Activated naive CD4-positive, alpha-beta T cell treated with anti-CD3 and anti-CD28 coated beads, Interleukin-2, amount 50 U/mL, for 72 hours (primary cell): ENCODE measurements at places on chromosomes 1 and 21.

- no peak for DNase-seq
These were observed 133.8 kb downstream of the CAMTA1 start for GRCh38 chr1:6918925-6919511.

DNA sequence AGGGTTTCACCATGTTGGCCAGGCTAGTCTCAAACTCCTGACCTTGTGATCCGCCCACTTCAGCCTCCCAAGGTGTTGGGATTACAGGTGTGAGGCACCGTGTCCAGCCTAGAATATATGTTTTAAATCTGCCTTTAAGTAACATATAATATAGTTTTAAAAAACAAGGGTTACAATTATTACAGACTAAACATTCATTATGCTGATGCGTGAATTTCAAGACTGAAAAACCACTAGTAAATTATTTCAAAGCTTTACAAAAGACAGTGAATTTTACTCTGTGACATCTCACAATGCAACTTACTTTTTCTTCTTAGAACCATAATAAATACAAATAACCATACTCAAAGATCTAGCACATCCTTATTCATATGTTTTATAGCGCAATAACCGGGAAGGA is 24.7 kb downstream of the ZNF684 start:
- DNase-seq, result no peak

DNA sequence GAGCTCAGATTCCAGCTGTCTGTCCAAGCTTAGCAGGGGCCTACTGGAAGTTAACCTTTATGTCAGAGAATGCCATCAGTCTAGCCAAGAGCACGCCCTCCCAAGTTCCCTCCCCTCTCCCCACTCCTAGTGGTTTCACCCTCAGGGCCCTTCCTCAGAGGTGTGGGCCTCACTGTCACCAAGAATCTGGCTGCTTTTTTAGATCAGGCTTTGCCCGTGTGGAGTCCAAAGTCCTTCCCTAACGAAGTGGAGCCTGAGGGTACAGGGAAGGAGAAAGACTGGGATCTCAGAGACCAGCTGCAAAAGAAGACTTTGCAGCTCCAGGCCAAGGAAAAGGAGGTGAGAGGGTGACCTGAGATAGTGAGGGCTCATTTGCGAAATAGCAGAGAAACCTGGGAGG is 4.1 kb downstream of the C1orf74 start:
- DNase-seq, result no peak

- no peak for DNase-seq
These were observed 114.8 kb upstream of the PAXBP1 start for GRCh38 chr21:32886339-32886738.

GRCh38 chr21:45615145-45615711 is 28.3 kb upstream of the PCBP3 start:
- peak; percentile 76 for DNase-seq

- DNase-seq, result no peak
These were observed 3.6 kb upstream of the PTGS2 start for GRCh38 chr1:186683652-186684410.

- DNase-seq, result no peak
These were observed 35.9 kb upstream of the NEK2 start for GRCh38 chr1:211711315-211711705.

GRCh38 chr1:11881749-11882441 is 23.1 kb upstream of the NPPB start:
- DNase-seq, result no peak

- DNase-seq, result no peak
These were observed 141.0 kb upstream of the NGF start for GRCh38 chr1:115479055-115479482.

- no peak for DNase-seq
These were observed 13.2 kb upstream of the TRAF5 start for GRCh38 chr1:211313392-211313791.

DNA sequence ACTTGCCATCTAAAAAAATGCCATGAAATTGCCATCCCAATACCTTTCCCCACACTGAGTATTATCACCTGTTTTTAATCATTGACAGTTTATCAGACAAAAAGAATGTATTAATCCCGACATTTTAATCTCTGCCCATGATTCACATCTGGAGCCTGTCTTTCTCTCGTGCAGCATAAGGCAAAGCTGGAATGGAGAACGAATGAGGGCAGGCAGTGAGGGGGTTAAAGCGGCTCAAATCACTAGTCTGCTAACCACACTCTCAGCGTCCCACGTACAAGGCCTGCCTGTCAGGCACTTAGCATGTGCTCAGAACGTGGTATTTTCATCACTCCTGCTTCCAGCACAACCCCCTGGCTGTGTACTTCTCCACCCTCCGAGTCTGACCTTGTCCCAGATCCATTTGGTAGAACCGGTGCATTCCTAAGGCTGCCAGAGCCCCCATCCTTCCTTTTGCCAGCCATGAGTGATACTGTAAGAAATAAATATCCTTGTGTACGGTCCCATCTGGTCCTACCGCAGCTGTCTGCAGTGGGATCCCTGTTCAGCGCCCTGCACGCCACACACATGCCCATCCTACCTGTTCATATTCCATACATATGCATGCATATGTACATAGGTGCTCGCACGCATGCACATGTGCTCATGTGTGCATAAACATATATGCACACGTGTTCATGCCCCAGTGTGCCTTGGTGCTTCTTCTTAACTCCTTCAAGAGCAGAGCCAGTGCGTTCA is 34.6 kb upstream of the FHAD1 start:
- DNase-seq, result no peak

DNA sequence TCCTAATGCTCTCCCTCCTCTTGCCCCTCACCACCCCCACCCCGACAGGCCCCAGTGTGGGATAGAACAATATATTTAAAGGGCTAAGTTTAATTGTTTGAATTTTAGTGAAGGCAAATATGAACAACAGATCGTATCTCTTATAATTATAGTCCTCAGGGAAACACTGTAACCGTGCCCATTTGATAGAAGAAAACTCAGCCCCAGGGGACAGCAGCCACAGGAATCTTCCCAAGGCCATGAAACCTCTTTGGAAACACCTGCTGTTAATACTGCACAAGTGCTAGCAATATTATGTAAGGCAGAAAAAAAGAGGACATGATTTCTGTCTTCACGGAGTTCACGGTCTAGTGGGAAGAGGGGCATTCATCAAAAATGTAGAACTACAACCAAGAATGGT is 142.2 kb downstream of the URB2 start:
- no peak for DNase-seq

GRCh38 chr21:42454786-42455185 is 41.2 kb downstream of the RSPH1 start:
- no peak for DNase-seq

DNA sequence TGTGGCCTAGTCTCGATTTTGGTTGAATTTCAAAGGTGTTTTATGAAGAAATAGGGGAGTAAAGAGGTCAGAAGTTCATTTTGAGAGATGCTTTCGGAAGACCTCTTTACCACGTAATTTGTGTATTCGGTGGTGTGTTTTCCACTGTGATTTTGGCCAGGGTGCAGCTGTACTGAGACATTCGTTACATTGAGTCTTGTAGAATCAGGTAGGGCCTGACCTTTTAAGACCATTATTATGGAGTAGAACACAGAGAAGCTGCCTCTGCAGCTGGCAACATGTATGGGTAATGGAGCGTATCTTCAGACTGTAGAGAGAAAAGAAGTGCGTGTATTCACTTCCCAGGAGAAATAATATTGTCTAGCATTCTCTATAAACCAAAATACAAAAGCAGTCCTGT is 326.5 kb downstream of the PDE4B start:
- DNase-seq, result no peak

- no peak for DNase-seq
These were observed 24.1 kb downstream of the BCL9 start for GRCh38 chr1:147565189-147565980.

- DNase-seq, result no peak
These were observed 191.9 kb downstream of the RRAGC start for GRCh38 chr1:38667626-38668025.

DNA sequence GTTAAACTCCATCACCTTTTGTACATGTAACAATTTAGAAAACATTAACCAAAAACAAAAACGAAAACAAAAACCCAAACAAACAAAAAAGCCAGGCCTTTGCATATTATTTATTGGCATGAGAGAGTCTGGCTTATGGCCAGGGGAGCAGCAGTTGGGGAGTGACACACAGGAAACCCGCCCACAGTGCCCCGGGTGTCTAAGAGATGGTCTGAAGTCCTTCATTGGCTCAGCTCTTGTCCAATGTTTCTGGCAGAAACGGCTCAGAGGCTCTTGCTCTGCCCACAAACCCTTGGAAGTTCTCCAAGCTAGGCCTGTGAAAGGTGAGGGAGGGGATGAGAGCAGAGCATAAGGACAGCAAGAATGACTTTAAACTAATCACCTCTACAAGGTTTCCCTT is 131.5 kb downstream of the CNIH3 start:
- DNase-seq, result peak; percentile 31

DNA sequence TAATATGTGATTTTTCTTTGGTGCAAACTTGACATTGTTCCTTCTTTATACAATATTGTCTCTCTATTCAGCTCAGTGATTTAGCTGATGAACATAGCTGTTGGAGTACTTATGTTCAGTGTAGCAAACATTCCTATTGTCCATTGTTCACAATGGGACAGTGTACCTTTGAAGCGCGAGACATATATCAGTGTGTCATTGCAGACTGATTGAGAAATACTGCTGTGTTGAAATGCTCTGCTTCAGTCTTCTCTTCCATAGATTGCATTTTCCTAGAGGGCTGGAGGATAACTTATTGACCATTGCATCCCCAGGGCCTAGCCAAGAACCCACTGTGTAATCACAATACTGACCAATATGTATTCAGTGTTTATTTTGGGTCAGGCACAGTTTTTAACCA is 46.5 kb downstream of the HLX start:
- DNase-seq, result no peak

GRCh38 chr21:32916522-32917099 is 109.1 kb upstream of the OLIG2 start:
- no peak for DNase-seq

DNA sequence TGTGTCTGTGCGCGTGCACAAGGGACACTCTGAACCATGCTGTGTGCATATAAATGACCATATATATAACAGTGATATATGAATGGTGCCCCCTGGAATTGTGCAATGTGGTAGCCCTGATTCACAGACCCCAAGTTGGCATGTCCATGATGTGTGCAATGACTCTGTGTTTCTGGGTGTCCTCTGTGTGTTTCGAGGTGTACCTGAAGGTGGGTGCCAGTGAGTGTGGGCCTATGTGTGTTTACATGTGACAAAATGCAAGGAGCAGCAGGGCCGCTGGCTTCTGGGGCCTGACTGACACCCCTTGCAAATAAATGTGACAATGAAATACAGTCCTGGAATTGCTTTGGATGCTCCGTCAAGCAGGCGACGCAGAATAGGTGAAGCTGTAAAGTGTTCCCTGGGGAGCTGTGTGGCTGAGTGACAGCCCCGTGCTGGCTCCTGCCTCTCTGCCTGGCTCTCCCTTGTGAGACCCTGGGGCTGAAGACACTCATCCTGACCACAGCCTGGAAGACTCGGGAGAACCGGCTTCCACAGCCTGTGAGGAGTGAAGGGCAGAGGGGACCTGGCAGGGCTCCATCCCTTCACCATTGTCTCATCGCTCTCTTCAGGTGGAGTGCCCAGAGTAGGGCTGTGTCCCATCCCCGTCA is 38.2 kb upstream of the CSF3R start:
- no peak for DNase-seq

DNA sequence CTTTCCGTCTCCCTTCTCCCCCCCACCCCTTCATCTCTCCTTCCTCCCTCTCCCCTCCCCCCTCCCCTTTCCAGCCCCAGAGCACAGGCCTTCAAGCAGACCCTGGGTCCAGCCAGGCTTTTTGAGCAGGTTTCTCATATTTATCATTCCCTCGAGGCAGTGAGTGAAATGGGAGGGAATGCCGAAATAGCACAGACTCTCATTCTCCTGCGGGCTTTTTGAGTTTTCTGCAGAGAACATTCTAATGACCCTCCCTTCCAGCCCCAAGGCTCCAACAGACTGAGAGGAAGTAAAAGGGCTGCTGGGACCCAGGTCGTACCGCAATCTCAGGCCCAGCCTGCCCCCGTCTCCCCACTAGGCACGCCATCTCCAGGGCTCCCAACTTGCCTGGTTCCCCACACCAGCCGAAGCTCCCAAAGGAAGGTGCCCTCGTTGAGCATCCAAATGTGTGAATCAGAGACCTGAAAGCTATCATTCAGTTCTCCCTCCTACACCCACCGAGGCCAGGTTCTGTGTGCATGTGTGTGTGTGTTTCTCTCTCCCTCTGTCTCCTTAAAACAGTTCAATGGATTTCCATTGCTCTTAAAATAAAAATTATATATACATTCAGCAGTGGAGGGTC is 22.3 kb downstream of the ACTA1 start:
- DNase-seq, result no peak

DNA sequence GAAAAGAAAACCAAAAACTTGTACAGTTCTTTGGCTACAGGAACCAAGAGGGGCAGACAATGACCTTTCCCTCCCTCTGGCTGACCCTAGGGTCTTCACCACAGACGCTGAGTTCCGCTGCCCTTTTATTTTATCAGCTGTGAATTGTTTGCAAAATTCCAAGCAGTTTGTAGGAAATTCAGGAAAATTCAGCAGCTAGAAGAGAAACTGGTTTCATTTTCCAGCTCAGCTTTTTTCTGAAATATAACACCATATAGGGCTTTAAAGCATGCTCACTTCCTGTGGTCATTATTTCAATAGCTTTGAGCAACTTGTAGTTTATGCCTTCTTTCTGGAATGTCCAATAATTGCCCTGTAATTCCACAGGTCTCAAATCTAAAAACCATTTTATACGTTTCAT is 5.5 kb upstream of the PIK3R3 start:
- DNase-seq, result no peak

- no peak for DNase-seq
These were observed 1.7 kb downstream of the ID3 start for GRCh38 chr1:23557471-23558124.

DNA sequence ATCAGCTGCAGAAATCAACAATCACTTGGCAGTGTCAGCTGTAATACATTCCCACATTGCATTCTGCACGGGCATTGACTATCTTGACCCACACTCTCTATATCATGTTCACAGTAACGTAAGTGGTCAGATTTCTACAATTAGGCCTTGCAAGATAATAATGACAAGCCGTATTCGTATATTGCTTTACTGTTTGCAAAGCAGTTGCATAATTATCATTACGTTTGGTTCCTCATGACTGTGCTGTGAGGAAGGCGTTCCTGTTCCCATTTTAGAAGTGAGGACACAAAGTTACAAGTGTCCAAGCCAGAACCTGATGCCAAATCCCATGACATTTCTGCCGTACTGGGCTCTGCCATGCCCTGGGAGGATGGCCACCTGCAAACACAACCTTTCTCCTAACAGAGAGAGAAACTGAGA is 53.5 kb upstream of the TARBP1 start:
- DNase-seq, result no peak

DNA sequence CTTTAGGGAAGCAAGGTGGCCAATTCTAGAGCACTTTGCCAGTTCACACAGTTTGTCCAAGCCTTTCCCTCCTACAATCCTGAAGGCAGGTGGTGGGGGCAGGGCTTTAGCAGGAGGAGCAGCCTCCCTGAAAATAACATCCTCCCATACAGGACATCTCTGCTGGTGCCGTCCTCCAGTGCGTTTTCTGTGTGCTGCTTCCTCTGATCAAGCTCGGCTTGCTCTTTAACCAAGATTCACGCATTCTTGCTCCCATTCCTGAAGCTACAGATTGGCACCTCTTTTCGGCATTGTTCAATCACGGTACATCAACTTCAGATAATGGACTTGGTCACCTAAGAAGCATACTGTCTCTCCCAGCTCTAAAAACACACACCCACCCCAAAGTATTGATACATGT is 7.5 kb upstream of the DPT start:
- DNase-seq, result no peak

GRCh38 chr1:27436204-27437159 is 44.1 kb downstream of the GPR3 start:
- no peak for DNase-seq
